ENCODE measurements at places on chromosomes 16 and 17.

DNA sequence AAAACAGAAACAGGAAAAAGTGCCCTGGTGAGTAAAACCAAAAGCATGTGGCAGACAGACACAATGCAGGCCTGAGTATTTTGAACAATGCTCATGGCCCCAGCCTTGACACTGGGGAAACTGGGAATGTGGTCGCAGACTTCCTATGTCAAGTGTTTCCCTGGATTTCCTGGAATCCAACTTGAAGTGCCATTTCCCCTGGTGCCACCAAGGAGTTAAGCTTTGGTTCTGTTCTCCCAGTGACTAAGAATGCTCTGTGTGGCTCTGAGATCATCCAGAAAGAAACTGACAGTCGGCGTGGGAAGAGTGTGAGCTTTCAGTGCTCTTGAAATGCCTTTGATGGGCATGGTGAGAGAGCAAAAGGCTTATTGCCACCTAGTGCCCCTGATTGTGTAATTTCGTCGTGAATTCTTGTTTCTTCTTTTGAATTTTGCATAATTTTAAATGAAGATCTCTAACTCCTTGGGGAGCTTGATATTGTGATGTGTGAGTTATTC lies 96.0 kb downstream of the YPEL2 start:
- DNase-seq: no peak

- no peak for DNase-seq
Observed at GRCh38 chr16:68446681-68447652, 1.3 kb downstream of the SMPD3 start.

DNA sequence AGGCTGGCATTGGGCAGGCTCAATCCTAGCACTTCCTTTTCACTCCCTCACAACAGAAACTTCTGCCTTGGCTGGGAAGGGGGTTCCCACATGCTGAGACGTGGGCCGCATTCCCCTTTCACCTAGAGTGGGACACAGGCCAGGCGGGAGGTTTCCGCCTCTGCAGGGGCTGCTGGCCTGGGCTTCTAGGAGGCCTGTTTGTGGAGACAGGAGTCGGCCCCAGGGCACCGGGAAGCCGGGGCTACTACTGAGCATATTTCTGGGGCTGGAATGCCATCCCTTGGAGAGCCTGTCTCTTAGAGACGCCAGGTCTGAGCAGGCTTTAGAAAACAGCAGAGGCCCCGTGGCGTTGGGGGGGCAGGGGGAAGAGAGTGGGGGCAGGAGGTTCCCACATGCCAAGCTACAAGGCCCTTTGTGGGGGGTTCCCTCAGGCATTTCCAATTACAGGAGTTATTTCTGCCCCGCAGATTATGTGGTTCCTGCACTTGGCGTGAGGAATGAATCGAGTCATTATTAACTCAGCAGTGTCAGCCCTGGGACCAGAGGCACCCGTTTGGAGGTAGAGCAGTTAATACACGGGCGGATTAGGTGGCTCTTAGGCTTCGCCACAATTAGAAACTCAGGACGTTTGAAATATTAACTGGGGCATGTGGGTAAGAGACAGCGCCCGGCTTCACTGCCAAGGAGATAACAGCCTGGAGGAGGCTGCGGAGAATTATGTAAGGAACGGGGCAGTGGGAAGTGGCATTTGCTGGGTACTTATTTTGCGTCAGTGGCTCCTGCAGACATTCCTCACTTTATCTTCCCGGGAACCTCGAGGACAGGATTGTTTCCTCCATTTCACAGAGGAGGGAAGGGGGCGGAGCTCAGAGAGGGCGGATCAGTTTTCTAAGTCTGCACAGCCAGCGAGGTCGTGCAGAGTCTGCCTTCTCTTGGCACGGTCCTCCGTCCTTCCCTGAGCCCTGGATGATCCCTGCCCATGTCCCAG lies 162.5 kb downstream of the MAF start:
- no peak for DNase-seq

DNA sequence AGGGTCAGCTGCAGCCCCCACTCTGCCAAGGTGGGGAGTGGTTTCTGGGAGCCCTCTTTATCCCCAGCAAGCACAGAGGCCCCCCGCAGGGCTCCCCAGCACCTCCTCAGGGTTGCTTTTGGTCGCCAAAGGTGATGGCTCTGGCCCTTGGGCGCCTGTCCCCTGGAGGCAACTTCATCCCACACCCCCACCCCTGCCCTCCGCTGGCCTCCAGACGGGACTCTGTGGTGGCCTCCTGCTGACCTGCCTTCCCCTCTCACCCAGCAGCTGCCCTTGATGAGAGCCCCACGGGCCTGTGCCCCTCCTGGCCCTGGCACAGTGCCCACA lies 7.8 kb upstream of the RHOT2 start:
- no peak for DNase-seq

DNA sequence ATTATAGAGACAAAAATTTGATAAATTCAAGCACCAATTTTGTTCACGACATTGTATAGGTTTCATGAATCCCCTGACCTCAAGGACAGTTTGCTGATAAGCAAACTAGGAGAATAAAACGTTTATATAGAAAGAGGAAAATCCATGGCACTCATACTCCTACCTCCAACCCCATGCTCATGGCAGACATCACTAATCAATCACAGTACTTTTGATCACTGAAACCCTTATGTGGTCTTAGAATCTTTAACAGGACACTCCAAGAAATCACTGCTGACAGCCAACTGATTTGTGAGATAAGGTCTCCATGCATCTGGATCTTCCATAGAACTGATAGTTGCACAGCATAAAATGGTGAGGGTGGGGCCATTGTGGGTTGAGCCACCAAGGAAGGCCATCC lies 4.7 kb upstream of the NHERF1 start:
- DNase-seq: no peak

- DNase-seq: no peak
Observed at GRCh38 chr16:53482123-53482522, 20.9 kb downstream of the AKTIP start.

- no peak for DNase-seq
Observed at GRCh38 chr16:84717484-84717883, 17.7 kb downstream of the USP10 start.

GRCh38 chr16:46974352-46974751 lies 878 bp upstream of the DNAJA2 start:
- no peak for DNase-seq

GRCh38 chr17:42227849-42228700 lies 33.8 kb upstream of the GHDC start:
- no peak for DNase-seq

DNA sequence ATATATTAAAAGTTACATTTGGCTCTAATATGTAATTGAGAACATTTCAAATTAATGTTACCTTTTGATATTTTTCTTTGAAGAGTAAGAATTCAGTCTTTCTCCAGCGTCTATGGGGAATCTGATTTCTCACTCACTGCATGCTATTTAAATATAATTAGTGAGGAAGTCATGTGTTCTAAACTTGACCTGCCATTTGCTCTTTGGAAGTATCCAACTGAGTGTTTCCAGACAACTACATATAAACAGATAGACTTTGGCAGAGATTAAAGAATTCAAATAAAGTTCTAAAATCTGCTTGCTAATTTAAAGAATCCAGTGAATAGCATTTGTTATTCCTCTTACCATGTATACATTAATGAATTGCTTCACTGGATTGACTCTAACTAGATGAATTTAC lies 23.5 kb downstream of the OMG start:
- no peak for DNase-seq
